ENCODE measurements at places on chromosomes 3 and 15.
A peak's percentile ranks its signal among the peaks of the same experiment; 100 is the strongest.

GRCh38 chr15:45126535-45127158 is 3.0 kb downstream of the DUOXA1 start:
- DNase-seq = no peak

DNA sequence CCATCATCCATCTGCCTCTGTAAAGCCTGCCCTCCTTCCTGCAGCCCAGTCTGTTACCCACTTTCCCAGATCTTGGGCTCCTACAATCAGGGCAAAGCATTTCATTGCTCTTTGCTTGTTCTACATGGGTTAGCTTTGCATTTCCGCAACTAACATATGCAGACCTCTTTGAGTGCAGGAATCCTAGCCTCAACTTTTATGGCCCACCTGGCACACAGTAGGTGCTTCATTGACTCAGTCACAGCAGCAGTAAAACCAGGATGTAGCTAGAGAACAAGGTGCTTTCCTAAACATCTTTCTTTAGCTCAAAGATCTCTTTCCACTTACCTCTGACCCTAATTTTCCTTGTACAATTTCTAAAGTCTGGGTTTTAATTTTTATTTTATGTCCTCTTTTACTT is 3.5 kb downstream of the CD80 start:
- DNase-seq = no peak

DNA sequence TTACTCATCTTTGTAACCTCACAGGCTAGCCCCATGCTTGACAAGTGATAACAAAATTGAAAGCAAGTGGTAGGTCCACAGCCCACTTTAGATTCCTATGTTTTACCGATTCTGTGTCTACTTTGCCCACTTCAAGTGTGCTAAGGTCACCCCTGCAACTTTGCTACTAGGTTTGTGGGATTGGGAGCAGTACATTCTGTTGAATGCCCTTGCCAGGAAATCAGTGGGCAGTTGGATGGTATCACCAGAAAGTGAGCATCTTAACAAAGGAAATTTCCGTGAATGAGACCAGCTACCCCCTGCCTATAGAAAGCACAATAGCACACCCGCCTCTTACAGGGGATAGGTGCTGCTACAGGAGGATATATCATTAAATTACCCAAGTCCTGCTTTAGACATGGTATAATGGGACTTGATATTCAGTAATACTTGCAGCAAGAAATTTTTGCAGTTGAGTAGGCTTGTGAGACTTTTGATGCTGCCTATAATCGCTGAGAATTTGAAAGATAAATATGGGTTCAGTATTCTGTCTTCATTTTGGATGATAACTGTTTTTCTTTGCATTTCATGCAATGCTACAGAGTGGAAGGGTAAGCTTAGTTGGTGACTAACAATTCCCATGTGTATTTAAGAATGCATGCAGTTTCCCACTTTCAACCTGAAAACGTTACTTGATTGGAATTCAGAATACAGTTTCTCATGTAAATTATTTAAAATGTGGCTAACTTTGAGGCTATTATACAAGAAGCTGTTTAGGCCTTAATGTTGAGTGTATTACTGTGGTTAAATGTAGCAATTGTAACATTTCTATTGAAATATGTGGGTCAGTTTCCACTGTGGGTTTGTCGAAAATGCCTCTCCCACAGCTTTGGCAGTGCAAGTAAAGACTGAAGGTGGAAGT is 9.5 kb downstream of the EBLN2 start:
- peak; percentile 24 for DNase-seq

GRCh38 chr3:170024581-170024980 is 13.2 kb upstream of the GPR160 start:
- no peak for DNase-seq

DNA sequence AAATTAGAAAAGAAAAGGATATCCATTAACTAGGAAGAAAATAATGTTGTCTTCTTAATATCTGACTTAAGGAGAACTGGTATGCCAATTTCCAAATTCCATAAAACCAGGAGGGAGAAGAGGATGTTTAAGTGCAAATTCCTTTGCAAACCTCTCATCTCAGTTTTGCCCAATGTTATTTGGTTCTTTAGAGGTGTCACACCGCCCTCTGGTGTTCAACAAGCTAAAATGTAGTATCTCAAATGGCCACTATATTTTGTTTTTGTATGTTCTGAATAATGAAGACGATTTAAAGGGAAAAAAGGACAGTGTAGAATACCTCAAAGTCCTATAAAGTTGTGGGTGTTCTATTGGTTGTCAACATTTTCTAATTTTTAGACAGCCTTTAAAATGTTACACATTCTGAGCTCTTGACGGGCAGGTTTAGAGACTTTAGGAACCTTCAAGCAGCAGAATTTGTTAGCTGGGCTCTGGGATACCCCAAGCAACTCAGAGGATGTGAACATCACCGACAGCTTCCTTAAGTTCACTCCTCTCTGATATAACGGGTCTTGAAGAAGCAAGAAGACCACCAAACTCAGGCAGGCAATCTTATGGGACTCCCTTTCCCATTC is 458.3 kb downstream of the MFSD1 start:
- peak; percentile 37 for DNase-seq

- peak; percentile 13 for DNase-seq
Observed at GRCh38 chr3:100006570-100007271, 107.6 kb downstream of the FILIP1L start.

- no peak for DNase-seq
Observed at GRCh38 chr3:57689367-57690053, 3.4 kb downstream of the DENND6A start.

DNA sequence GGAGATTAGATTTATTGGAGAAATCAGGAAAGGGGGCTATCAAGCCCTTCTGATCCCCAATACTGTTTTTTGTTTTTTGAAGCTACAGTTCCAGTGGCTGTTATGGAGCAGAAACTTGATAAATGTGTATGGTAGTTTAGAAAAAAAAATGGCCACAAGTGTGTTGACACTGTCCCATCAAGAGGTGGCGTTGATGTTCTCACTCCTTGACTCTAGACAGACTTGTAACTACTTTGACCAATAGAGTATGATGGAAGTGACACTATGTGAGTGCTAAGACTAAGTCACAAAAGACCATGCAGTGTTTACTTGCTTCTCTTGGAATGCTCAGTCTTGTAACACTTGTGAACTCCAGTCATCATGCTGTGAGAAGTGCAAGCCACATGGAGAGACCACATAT is 356.7 kb downstream of the PDCD6IP start:
- no peak for DNase-seq

DNA sequence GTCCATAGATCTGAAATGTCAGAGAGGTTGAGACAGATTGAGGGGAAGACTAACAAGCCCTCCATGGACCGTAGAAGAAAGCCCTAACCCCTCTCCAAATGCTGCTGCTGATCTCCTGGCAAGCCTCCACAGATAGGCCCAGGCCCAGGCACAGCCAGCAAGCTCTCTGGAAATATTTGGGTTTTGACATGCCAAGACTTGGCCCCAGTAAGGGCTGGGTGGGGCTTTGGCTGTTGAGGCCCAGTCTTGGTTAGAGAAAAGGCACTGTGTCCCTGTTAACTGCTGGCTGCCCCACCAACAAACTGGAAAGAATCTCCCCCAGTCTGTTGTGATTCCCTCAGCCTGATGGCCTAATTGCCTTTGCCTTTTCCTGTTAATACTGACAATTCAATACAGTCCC is 208.8 kb upstream of the CTDSPL start:
- no peak for DNase-seq

GRCh38 chr3:124230432-124230831 is 238.5 kb upstream of the ROPN1 start:
- DNase-seq = no peak

DNA sequence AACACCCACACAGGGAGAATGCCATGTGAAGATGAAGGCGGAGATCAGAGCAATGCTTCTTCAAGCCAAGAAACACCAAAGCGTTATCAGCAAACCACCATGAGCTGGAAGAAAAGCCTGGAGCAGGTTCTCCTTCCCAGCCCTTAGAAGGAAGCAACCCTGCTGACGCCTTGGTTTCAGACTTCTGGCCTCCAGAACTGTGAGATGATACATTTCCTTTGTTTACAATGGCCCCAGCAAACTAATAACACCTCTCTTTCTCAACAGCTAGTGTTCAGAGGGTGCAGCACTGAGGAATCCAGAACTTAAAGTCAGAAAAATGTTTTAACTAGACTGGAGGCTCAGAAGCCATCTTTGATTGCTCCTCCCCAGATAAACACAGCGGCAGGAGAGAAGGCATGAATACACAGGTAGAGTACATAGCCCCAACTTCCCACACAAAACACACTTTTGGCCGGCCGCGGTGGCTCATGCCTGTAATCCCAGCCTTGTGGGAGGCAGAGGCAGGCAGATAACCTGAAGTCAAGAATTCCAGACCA is 132.4 kb upstream of the LPP start:
- no peak for DNase-seq

- DNase-seq = no peak
Observed at GRCh38 chr3:39292961-39293360, 13.1 kb upstream of the CX3CR1 start.

GRCh38 chr3:13015286-13016082 is 57.7 kb downstream of the IQSEC1 start:
- no peak for DNase-seq

DNA sequence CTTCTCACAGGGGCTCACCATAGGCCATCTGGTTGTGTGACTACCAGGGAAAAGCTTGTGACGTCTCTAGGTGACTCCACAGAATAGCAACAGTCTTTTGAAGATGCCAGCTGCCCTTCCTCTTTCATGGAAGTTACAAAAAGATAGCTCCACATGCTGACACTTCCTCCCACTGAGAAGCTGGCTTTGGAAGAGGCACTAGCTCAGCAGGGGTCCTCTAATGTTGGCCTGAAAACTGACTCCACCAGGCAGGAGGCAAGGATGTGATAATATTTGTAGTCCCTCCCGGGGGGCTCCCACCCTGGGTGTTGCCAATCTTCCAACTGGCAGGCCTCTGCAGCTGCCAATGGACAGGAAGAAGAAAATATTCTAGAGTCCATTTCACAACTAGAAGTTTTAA is 343.5 kb downstream of the NEK10 start:
- DNase-seq = no peak

- DNase-seq = peak; percentile 23
Observed at GRCh38 chr3:31550452-31551251, 17.9 kb downstream of the STT3B start.

GRCh38 chr3:192890347-192891335 is 27.0 kb downstream of the MB21D2 start:
- DNase-seq = no peak

- no peak for DNase-seq
Observed at GRCh38 chr3:176328666-176329065, 868.6 kb downstream of the TBL1XR1 start.

DNA sequence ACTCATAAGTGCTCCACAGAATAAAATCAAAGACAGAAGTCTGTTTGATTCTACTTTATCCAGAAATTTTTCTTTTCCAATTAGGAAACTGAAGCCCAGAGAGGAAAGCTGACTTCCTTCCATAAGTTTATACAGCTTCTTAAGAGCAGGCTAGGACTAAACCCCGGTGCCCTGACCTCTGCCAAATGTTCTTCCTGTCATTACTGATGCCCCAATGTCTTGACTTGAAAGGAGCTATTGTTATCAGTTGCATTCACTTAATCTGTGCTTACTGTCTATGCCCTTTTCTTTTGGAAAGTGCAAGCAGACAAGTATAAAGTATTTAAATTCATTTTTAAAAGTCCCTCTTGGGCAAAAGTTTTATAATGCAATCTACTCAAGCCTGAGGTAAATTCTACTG is 18.1 kb downstream of the CD200 start:
- DNase-seq = no peak

- no peak for DNase-seq
Observed at GRCh38 chr3:107794664-107795443, 272.1 kb downstream of the BBX start.

GRCh38 chr3:190809351-190809750 is 53.1 kb downstream of the GMNC start:
- DNase-seq = no peak

- DNase-seq = no peak
Observed at GRCh38 chr3:157961665-157962064, 144.6 kb downstream of the SHOX2 start.

DNA sequence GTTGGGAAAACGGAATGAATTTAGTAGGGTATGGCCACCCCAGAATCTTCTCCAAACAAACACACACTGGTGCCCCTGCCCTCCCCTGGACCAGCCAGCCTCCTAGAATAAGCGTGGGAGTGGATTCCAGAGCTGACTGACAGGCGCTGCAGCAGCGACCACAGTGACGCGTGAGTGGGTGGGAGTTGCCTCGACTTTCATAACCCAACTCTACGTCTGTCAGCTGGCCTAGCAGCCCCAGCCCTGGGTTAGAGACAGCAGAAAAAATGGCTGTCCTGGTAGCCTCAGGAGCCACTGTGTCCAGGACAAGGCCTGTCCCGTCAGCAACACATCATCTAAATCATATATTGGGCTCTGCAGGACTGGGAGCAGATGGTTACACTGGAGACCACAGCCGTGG is 10.0 kb downstream of the PLA2G4B start:
- DNase-seq = no peak

GRCh38 chr3:83034806-83035703 is 1273.6 kb upstream of the GBE1 start:
- DNase-seq = no peak

- no peak for DNase-seq
Observed at GRCh38 chr3:60933824-60934223, 317.4 kb downstream of the FHIT start.

DNA sequence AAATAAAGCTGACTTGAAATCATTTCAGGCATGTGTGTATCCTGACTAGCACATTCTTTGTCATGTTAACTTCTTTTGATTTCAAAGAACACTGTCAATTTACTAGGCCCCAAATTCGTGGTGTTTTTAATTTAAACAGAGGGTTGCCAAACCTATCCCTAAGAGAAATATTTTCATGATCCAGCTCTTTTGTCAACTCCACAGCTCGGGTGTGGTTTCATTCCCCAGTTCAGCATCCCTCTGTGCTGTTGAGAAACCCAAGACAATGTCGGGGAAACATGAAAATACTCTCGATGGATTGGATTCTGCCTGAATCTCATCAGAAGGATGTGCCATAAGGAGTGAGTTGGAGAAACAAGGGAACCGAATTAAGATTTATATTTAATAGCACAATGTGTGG is 84.4 kb upstream of the PHLDB2 start:
- DNase-seq = no peak

GRCh38 chr15:64864068-64864467 is 22.4 kb downstream of the PLEKHO2 start:
- no peak for DNase-seq

GRCh38 chr3:177554895-177555759 is 357.8 kb upstream of the TBL1XR1 start:
- DNase-seq = peak; percentile 56

- DNase-seq = no peak
Observed at GRCh38 chr3:177713928-177714900, 516.9 kb upstream of the TBL1XR1 start.

DNA sequence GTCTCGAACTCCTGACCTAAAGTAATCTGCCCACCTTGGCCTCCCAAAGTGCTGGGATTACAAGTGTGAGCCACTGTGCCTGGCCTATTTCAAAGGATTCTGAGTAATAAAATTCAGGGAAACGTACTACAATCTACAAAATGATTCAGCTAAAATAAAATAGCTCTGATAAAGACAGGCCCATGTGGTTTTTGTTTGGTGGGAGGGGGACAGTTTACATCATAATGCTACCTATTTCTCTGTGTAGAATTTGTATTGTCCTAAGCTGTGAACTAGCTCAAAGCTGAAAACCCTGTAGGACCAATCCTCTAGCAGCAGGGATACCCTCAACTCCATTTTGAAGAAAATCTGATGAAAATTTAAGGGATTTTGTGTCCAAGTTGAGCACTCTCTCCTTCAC is 25.8 kb downstream of the CDV3 start:
- DNase-seq = no peak

GRCh38 chr3:8713901-8714759 is 19.5 kb upstream of the CAV3 start:
- DNase-seq = peak; percentile 29

Data from AG08396 (cell line).